ENCODE measurements at places on chromosomes 3 and 15.

DNA sequence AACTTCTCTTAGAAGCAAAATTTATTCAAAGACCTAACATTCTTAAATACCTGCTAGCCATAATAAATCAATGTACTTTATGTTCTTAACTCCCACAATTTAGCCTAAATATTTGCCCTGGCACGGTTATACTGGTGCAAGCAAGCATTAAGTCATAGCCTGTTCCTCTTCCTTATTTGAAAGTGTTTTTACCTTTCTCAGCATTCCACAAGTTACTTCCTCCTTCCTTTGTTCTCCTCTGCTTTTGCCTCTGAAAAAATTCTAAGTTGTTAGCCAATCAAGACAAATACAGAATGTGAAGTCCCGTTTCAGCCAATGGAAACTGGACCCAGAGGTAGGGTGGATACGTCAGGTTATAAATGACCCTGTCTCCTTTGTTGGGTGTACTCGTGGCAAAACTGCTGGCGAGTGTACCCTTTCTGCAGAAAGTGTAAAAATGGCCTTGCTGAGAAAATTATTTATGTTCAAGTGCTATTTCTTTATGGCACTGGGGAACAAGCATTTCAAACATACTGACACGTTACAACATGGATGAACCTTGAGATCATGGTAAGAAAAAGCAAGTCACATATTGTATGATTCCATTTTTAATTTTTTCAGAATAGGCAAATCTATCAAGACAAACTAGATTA, 3.1 kb upstream of the TATDN2 start:
- DNase-seq: no peak

- DNase-seq: no peak
Measured at GRCh38 chr15:57384024-57384423, 7.7 kb downstream of the CGNL1 start.

- DNase-seq: no peak
Measured at GRCh38 chr3:178787960-178788359, 251.7 kb downstream of the KCNMB2 start.

DNA sequence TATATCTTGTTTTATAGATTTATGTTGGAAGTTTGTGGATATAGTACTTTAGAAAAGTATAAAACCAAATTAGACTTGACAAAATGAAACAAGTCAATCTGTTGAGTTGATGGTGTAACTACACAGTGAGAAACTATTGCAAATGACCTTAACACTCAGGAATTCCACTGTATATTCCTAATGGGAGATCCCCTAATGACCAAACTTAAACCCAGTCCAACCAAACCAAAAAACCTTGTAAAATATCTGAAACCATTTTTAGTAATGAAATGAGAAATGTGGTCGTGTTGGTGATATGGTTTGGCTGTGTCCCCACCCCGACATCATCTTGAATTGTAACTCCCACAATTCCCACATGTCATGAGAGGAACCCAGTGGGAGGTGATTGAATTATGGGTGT, 31.9 kb upstream of the ATP13A3 start:
- DNase-seq: no peak

GRCh38 chr3:52506266-52506966, 11.3 kb downstream of the STAB1 start:
- DNase-seq: no peak

All from activated CD4-positive, alpha-beta T cell treated with anti-CD3 and anti-CD28 coated beads, Interleukin-2, Interleukin-6, amounts not matched to agents 100 ng/mL and 50 ng/mL, durations not matched to agents 16 hours and 8 hours (primary cell).